ENCODE measurements at places on chromosomes 3 and 15.

GRCh38 chr3:135688003-135688402, 277.5 kb upstream of the PPP2R3A start:
- no peak for DNase-seq

DNA sequence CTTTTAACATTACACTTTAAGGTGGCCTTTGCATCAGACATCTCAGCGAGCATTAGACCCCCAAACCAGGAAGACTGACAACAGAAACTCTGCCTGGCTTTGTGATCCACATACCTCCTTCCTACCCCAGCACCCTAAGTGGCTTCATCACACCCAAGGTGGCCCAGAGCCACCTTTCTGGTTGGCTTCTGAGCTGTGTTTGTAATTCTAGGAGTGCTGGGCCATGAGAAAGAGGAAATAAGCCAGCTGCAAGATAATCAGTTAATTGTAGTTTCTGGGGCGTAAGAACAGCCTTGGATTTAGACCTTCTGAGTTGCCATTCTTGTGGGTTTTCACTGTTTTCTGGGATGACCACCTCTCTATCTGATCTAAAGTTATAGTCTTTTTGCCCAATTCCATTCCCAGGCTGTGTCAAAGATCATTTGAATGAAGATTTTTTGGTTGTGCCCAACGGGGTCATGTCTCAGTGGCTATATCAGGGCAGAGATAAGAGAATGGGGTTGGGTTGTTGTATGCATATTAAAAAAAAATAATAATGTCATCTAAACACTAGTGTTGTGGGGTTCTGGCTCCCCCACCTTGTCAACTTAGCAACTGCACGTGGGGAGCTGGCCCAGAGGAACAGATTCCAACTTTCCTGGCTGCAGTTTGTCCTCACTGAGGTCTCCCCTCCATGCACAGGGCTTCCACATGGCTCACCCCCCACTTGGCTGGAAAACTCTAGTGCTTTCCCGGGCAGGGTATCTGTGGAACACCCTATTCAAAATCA, 234.8 kb upstream of the WNT5A start:
- DNase-seq = no peak

DNA sequence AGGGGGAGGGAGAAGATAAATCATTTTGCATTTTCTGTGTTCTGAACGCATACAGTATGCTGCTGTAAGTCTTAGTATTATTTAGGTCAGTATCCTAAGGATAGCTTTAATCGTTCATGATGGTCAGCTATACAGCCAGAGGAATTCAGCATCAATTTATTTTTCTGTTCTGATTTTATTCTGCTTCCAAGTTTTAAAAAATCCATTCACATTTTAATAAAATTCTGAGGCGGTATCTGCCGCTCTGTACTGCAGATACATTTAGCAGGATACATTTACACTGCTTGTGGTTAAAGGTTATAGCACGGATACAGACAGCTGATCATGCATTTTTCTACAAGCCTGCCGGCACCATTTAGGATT, 17.8 kb downstream of the ZBTB38 start:
- DNase-seq = no peak

GRCh38 chr3:16067837-16068471, 106.5 kb upstream of the GALNT15 start:
- no peak for DNase-seq

- DNase-seq = no peak
Observed at GRCh38 chr3:42876940-42877720, 1.5 kb upstream of the CYP8B1 start.

DNA sequence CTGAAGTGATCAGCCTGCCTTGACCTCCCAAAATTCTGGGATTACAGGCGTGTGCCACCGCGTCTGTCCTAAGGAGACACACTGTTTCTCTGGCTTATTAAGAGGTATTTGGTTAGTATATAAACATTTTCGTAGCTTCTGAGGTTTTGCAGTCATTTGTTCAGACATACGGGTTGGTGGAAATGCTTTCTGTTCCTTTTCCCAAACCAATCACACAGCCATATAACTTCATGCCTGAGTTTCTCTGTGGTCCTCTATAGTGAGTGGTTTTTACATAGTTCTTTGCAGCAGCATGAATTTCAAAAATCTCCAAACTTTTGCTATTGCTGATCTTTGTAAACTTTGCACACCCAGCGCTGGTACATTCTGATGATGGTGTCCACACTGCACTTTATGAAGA, 100.5 kb downstream of the AKAP13 start:
- DNase-seq = no peak

DNA sequence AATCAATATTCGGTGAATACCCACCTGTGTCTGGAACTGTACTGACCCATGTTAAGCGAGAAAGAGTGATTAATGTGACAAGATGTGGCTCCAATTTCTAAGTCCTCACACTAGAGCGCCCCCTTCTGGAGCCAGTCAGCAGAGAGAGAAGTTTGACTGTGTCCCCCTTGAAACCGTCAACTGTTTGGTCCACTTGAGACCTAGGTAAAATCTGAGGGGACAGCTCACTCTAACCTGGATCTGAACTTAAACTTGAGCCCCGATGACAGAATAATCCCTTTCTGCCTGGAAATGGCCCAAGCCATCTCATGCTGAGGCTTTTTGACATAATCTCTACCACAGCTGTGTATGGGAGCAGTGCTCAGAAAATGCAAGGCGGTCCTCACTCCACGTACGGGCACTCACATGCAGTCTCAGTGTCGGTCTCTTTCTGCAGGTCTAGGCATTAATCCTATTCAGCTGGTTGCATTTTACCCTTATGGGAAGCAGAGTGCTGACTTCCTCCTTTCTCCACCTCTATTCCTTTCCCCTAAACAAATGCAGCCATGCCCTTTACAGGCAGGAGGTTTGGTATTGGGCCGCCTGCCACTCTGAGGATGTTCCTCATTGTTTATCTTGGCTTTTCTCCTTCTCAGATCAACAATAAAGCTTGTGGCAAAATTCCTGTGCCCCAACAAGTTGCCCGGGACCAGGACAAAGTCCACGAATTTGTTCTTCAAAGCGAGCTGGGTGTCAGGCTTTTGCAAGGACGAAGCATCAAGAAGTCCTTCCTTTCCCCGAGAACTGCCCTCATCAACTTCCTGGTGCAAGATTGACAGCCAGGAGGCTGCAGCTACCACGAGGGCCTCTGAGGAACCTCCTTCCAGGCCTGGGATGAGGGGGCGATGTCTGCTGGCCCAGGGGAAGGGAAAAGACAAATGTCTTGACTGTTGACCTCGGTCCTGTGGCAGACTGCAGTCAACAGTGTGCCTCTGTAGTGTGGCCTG, 47.5 kb upstream of the LIMD1 start:
- no peak for DNase-seq

DNA sequence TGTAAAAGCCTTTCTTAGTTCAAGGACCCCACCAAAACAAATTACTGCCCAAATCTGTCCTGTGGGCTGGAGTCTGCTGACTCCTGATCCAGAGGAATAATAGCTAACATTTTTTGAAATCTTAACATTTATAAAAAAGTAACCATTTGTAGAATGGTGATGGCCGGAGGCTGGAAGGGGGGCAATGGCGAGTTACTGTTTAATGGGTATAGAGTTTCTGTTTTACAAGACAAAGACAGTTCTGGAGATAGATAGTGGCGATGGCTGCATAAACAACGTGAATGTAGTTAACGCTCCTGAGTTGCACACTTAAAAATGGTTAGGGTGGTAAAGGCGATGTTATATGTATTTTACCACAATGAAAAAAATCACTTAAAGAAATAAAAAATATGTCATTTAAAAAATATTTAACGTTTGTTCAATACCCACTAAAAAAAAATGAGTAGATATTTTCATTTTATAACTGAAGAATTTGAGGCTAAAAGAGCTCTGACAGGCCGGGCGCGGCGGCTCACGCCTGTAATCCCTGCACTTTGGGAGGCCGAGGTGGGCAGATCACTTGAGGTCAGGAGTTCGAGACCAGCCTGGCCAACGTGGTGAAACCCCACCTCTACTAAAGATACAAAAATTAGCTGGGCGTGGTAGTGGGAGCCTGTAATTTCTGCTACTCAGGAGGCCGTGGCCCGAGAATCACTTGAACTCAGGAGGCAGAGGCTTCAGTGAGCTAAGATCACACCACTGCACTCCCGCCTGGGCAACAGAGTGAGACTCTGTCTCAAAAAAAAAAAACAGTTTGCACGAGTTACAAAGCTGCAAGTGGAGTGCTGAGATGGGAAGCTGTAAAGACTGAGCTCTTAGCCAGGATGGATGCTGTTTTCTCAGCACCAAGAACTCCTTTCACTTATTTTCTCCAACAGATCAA, 37.6 kb downstream of the IGF2BP2 start:
- no peak for DNase-seq

DNA sequence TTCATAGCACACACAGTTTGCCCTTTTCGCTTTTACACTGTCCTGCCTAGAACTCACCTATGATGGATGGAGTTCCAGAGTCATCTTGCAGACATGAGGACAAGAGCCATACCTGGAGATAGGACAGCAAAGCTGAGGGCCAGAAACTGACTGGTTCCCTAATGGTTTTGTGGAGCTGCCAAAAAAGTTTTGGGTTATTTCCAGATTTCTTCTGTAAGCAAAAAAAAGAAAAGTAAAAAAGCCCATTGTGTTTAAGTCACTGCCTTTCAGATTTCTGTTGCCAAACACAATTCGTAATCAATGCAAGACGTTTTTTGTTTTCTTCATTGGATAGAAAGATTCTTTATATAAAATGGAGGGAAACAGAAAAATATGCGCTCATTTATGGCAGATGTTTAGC, 42.4 kb upstream of the KY start:
- DNase-seq = no peak

GRCh38 chr3:155031186-155031585, 48.9 kb upstream of the MME start:
- DNase-seq = no peak

- DNase-seq = no peak
Observed at GRCh38 chr3:59456852-59457485, 407.1 kb upstream of the CFAP20DC start.

DNA sequence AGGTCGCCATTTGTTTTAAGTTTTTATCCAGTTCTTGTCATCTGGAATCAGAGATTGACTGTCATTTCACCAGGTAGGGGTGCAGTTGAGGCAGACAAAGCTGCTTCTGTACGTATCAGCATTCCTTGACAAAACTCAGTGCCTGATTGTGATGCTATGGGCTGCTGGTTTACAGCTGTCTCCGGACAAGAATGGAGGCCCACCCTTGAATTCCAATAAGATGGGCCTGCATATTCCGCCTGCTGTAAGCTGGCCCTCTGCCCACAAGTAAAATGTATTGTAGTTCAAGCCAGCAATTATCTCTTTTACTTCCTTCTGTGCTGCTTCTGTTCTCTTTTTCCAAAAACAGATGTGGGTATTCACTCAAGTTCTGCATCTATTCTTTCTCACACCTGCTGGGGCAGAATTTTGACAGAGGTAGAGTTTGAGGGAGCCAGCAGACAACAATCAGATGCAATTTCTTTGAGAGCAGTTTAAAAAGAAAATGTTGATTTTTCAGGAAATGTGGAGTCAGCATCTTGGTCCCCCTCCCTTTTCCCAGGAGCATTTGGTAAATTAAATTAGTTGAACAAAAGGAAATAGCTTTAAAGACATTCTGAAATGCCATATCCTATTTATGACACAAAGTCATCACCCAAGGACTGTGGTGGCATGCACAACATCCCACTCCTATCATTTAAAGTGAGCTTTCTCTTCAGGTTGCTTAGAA, 53.5 kb downstream of the IQCH start:
- DNase-seq = no peak

DNA sequence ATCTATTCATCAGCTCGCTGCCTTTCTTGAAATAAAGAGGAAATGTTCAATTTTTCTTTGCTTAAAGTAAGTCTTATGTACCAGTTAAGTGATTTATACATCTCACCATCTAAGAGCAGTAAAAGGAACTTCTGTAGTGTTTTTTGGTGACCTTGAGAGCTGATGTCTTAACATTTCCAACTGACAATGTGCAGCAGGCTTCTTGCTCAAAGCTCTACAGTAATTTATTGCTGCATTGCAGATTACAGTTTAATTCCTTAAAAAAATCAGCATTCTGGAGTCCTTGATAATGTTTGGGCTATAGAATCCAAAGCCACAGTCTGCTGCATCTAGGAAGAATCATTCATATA, 61.6 kb downstream of the DIPK2A start:
- DNase-seq = no peak

- no peak for DNase-seq
Observed at GRCh38 chr3:32347343-32348125, 44.1 kb upstream of the CMTM7 start.

- DNase-seq = no peak
Observed at GRCh38 chr15:35061825-35062737, 23.0 kb downstream of the NANOGP8 start.

DNA sequence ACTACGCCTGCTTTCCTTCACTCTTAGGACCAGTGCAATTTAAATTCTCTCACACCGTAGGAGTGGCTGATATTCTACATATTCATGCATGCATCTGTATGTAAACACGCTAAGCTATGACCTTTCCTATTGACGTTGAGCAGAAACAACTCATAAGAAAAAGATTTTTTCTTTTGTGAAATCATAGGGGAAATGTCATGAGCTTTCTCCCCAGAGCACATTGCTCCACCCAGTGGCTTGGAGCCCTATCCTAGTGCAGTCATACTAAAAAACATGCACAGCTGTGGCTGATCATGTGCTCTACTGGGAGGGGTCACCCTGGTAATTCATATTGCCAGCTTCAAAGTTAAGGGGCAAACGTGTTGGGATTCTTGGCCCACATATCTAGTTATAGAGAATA, 1.8 kb upstream of the MESD start:
- DNase-seq = no peak

DNA sequence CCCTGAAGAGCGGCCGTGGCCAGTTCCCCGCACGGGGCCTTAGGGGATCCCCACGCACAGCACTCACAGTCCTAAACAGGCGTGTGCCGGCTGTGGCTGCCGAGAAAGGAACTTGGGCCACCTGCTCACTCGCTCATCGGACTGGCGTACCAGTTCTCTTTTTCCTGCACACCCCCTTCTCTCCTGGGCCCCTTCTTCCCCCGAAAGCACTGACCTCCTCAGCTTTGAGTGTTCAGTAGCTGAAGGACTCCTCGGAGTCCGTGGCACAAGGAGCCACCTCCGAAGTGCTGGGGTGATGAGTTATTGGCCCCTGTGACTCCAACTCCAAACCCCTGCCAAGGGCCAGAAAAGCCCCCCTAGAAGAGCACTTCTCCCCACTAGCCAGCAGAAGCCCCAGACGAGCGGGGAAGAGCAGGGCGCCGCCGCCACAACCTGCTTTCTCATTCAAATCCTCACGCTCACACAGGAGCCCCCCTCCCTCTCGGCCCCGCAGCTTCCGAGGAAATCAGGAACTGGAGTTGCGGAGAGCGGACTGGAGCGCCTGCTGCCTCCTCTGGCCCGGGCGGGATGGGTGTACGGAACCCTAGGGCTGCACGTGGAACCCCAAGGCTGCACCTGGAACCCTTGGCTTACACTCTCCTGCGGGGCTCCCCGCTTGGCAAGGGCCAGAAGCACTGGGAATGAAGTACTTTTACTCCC, at the start of gene PLCH1:
TSS of gene PLCH1 (minus strand) at position 446 of the 699 bp plus-strand sequence. CDS start 40,847 bp downstream, outside the sequence.
- peak; percentile 30 for DNase-seq

GRCh38 chr3:105845488-105845887, 23.3 kb downstream of the CBLB start:
- no peak for DNase-seq

DNA sequence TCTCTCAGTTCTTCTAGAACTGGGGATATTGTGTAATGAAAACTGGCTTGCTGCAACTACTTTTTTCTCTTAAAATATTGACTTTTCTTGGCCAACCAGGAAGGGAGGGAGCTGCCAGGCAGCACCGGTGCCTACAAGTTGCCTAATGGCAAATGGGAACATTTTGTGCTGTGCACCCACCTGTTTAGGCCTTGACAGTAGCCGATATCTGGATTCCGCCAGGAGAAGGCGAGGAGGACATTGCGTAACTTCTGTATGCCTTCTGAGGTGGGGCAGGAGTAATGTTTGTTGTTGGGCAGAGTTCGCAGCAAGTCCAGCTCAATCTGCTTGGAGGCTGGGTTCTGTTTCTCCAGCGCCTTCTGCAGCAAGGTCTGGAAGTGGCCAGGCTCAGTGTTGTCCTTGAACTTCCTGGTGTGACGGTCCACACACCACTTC, 64.9 kb downstream of the TBC1D2B start:
- DNase-seq = no peak

All from stimulated activated CD4-positive, alpha-beta T cell treated with anti-CD3 and anti-CD28 coated beads, Interleukin-15, amount 100 ng/mL, for 1 hour (primary cell).